Activated effector memory CD4-positive, alpha-beta T cell treated with Interleukin-2 at 50 U/mL for 16 hours (primary cell): ENCODE measurements at places on chromosomes 5 and 9.

DNA sequence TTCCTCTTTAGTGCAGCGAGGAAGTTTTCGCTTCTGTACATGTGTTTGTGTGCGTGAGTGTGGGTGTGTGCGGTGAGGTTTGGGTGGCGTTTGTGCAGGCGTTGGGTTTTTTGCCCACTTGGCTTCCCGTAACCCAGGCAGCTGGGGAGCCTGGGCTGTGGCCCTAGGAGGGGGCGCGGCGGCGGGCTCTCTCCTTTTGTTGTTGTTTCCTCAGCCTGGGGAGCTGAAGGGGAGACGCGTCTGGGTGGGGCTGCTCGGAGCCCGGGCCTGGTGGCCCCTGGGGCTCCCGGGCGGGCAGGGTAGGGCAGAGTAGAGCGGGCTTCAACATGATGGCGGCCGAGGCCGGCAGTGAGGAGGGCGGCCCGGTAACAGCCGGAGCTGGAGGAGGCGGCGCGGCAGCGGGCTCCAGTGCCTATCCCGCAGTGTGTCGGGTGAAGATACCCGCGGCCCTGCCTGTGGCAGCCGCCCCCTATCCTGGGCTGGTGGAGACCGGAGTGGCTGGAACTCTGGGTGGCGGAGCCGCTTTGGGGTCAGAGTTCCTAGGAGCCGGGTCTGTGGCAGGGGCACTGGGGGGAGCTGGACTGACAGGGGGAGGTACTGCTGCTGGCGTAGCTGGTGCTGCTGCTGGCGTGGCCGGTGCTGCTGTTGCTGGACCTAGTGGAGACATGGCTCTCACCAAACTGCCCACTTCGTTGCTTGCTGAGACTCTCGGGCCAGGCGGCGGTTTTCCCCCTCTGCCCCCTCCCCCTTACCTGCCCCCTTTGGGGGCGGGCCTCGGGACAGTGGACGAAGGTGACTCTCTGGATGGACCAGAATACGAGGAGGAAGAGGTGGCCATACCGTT, 665 bp downstream of the RASA1 start:
- DNase-seq = peak; percentile 58

GRCh38 chr5:154899151-154899816, 38.7 kb downstream of the GEMIN5 start:
- no peak for DNase-seq

GRCh38 chr9:123112015-123112975, 78.8 kb downstream of the GPR21 start:
- DNase-seq = no peak

DNA sequence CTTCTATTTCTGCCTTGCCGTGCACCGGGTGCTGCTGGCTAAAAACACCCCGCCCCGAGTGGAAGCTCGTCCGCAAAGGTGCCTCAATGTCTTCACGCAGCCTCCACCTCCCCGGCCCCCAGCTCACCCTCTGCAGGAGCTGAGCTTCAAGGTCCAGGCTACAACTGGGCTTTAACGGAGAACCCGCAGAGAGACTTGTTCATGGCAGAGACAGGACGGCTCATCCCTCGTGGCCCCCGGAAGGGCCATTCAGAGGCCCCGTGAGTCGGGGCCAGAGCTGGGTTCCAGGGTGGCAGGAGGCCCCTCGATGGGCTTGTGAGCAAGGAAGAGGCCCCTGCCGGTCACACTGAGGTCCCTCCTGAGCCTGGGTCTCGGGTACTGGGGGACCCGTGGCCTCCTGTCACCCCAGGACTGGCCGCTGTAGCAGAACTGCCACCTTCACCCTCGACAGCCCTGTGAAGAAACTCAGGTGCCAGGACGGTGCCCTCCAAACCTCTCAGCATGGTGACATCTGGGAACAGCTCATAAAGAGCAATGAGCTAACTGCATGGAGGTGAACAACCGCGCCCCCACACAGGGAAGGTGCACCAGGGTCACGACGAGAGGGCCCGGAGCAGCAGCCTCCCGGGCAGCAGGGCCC, 58.0 kb upstream of the UBAC1 start:
- DNase-seq = no peak

GRCh38 chr5:151048526-151048925, 28.1 kb downstream of the GPX3 start:
- DNase-seq = no peak

DNA sequence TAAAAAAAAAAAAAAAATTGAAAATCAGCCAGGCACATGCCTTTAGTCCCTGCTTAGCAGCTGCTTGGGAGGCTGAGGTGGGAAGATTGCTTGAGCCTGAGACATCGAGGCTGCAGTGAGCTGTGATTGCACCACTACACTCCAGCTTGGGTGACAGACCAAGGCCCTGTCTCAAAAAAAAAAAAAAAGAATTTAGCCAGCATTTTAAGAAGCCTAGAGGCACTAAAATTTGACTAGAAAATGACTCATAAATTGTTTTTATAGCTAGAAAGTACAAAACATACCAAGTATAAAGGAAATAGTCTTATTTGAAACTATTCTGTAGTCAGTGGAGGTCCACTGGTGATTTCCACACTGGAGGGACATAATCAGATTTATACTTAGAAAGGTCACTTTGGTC, 17.5 kb downstream of the LRRC70 start:
- no peak for DNase-seq

DNA sequence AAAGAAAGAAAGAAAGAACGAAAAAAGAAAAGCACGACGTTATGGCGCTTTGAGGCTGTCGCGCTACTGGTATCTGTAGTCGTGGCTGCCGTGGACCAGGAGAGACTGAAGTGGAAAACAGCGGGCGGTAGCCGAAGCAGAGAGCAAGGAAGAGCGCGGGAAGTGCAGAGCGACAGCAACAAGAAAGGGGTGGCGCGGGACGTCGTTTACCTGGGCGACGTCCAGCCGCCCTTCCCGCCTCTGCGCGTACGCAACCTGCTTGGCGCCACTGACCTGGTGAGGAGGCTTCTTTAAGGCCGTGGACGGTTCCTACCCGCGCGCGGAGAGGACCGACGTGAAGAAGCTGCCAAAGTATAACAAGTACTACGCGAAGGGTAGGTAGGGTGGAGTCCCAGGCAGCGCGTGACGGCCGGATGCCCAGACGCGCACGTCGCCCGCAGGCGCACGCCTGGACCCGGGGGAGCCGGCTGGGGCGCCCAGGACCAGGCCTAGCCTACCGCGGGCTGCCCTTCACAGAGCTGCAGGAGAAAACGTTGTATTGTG, 15.4 kb downstream of the CCL28 start:
- DNase-seq = peak; percentile 53

DNA sequence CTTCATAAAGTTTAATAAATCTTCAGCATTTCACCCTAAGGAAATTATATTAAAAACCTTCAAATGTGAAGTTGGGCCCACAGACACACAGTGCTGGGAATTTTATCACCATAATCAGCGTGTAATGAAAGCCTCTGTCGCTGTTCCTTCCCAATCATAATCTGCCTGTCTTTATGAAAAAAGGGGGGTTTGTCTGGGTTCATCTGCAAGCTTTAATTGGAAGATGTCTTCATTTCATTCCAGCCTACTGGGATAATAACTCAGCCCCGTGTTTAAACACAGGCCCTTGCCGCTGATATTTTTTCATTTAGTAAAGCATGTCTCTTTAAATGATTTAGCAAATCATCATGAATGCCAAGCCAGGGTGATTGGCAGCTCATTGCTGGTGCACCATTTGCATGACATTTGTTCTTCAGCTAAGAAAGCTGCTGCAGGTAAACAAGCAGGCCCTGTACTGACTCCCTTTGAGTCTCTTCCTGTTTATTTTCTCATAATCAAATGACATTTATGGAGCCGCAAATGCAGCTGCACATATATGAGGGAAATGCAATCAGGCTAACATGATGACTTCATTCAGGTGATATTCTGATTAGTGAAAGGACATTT, 362.9 kb upstream of the TLE4 start:
- no peak for DNase-seq

GRCh38 chr5:39092581-39093351, 18.6 kb upstream of the RICTOR start:
- no peak for DNase-seq

- DNase-seq = no peak
These were observed 7.0 kb upstream of the IRF1 start for GRCh38 chr5:132497488-132497997.

GRCh38 chr5:135533334-135533733, 2.4 kb downstream of the NEUROG1 start:
- DNase-seq = no peak

DNA sequence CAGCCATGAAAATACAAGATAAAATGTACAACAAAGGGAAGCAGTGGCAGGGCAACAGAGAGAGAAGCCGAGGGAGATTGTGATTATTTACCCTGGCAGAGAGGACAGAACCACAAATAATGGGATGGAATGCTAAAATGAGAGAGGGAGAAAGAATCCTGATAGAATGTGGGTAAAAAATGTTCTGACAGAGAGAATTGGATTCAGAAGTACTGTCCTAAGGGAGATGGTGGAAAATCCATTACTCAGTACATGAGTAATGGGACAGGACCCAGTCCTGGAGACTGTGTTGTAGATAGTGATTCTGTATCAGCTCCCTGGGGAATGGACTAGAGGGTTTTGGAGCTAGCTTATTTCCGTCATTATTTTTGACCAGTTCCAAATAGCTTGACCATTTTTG, 831.5 kb downstream of the MAT2B start:
- no peak for DNase-seq

DNA sequence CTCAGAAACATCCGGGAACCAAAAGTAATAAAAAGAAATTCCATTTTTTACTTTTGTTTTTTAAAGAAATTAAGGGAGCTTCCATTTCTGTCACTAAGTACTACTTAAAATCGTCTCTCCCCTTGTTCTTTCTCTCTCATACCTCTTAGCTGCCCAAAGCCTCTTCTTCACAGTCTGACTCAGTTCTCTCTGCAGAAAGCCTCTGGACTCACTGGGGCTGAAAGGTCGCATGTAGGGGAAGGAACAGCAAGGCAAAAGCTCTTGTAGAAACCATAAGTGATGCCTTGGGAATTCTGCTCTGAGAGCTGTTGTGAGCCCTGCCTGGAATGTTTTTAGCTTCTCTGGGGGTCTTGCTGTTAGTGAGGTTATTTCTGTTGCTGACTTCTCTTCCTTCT, 100.8 kb upstream of the RANBP3L start:
- no peak for DNase-seq

DNA sequence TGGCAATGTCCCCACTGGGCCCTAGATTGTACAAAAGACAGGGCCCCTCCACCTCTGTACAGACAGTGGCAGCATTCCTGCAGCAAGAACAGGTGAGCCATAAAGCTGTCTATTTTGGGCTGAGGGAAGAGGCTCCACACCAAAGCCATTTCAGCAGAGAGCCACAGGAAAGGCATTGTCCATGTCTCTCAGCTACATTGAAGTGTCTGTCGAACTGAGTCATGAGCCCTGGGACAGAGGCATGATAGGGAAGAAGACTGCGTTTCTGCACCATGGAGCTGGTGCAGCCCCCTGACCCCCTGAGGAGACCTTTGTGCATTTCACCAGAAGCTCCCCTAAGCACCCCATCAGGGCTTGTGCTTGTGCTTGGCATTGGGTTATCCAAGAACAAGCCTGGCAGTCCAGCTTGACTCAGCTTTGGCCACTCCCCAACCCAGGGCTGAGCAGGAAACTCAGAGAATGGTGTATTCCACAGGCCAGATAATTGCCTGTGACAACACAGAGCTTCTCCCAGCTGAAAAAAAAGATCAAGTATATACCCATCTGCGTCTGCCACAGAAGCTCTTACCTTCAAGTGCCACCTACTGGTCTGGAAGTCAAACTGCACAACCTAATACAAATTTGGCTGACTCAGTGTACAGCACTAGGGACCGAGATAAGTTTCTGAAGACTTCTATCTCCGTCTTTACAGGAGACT, 5.9 kb upstream of the FRMD3 start:
- no peak for DNase-seq

GRCh38 chr5:137735555-137736284, at the start of gene KLHL3:
TSS of gene KLHL3 (minus strand) at chr5:137736089. CDS start at chr5:137735646, 443 bp downstream.
- DNase-seq = peak; percentile 18

- no peak for DNase-seq
These were observed 255.8 kb downstream of the PRDM9 start for GRCh38 chr5:23763170-23763569.

GRCh38 chr9:72703574-72703973, 182.2 kb downstream of the TMC1 start:
- DNase-seq = no peak

DNA sequence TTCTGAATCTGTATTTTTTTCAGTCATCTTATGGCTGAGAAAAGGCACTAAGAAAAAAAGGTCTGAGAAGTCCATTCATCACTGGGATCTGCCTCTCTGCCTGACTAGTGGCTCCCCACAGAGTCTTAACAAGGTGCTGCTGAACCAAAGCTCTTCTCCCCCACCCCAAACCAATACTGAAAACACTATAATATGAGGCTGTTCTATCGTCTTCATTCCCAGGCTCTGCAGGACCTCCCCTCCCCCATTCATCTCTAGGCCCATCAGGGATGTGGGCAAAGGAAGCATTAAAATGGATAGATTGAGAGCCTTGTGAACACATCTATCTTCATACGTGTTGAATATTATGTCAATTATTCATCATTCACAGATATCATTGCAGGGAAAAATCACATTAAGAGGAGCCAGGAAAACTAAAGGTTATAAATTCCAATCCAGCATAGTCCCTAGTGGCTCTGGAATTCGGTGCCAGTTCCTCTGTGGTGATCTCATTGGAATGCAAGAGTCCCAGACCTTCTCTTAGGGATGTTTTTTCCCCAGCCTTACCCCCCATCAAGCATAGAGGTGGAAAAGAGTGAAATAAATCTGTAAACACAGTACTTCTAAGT, 44.3 kb upstream of the GPR151 start:
- DNase-seq = no peak

GRCh38 chr5:117803533-117803932, 1184.8 kb downstream of the DTWD2 start:
- DNase-seq = no peak

- no peak for DNase-seq
These were observed 11.0 kb upstream of the ABLIM3 start for GRCh38 chr5:149130121-149130914.

DNA sequence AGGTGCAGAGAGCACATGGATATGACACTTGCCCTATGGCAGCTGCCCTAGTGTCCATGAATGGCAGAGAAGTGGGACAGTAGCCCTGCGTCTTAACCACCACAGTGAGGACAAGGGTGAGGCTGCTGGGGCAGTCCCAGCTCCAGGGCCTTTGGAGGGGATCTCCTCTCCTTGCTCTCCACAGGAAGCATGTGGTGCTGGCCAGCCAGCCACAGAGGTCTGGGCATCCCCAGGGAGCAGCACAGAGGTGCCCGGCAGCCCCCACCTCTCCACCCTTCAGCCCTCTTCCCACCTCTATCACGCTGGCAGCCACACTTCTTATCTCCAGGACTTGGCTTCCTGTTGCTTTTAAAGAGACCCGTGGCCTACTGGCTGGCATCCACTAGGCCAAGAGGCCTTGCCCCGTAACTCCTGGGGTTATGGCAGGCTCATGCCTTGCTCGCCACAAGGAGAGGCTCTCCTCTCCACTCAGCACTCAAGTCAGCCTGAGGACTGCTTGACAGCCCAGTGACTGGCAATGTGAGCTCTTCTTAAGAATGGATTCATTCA, 21.9 kb downstream of the CSF2 start:
- no peak for DNase-seq

- DNase-seq = no peak
These were observed 31.1 kb downstream of the RALGPS1 start for GRCh38 chr9:126945682-126946081.

GRCh38 chr5:855771-856530, 5.2 kb upstream of the ZDHHC11 start:
- no peak for DNase-seq
